ENCODE measurements at places on chromosomes 5 and 9.

- DNase-seq = no peak
Observed at GRCh38 chr5:131854134-131854533, 57.3 kb upstream of the FNIP1 start.

DNA sequence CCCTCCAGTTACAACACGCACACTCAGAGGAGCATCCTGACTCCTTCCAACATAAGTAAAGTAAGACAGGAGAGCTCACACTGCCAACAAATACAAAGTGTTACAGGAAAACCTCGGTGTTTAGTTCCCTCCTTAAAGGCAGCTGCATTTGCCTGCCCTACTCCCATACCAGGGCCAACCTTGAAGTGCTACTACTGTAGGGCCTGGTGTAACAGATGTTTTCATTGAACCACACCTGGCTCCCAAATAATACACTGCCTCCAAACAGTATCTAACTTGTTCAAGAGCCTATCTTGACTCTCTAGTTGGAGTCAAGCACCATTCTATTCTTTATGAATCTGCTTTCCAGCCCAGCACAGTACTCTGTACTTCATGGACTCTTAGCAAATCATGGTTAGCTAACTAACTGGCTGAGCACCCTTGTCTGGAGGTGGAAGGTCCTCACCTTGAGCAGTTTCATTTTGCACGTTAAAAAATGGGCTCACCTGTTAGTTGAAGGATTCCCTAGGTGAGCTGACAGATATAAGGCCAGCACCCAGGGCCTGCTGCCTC is 34.6 kb downstream of the TTC39B start:
- no peak for DNase-seq

DNA sequence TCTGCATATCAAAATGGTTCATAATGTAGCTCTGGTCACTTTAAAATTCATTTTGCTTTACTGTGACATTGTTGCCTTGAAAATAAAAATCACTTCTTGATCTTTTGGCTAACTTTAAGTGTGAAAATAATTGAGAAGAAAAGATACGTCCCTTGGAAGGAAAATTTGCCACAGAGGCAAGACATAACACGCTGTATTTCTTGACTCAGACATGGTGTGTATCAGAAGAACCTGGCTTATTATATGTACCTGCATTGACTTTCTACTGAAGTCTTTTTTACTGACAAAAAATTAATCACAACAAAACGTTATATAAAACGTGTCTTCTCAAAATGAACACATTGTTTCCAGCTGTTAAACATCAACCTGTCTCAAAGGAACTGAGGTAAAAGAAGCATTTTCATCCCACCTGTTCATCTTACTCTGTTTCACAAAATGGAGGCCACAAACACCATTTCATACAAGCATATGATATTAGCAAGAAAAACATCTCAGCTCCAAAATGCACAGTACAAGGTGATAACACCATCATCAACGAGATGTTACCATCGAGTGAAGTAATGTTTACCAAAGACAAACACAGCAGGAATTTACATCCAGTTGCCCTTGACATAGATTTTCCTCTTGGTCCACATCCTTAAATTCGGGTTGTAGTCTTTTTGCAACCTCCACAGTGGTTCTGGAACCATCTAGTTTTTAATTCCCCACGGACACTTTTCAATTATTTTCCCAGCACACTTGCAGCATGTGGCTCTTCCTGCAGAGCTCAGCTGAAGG is 179.9 kb downstream of the GLIS3 start:
- DNase-seq = no peak

GRCh38 chr5:22683050-22683449 is 170.1 kb downstream of the CDH12 start:
- no peak for DNase-seq

- no peak for DNase-seq
Observed at GRCh38 chr5:143131972-143132371, 271.5 kb downstream of the NR3C1 start.

GRCh38 chr9:133478851-133479711 is at the start of gene SLC2A6:
TSS of gene SLC2A6 (minus strand) at chr9:133479099. CDS start at chr9:133479059, 40 bp downstream.
- peak; percentile 98 for DNase-seq

DNA sequence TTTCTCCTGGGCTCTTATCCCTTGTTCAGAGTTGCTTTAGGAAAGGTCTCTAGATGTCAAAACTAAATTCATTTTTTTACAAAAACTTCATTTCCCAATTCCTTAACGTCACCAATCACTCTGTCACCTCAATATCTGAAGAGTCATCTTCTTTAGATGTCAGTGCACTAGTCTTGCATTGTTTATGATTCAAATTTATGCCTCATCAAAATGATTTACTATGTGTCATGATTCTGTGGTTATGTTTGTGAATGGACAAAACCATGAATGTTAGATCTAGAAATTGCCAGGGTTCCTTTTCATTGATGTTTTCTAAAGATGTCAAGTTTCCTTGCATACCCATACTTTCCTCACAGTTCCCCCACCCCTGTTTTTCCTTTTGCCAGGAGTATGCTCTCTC is 21.5 kb downstream of the CWC27 start:
- DNase-seq = no peak

DNA sequence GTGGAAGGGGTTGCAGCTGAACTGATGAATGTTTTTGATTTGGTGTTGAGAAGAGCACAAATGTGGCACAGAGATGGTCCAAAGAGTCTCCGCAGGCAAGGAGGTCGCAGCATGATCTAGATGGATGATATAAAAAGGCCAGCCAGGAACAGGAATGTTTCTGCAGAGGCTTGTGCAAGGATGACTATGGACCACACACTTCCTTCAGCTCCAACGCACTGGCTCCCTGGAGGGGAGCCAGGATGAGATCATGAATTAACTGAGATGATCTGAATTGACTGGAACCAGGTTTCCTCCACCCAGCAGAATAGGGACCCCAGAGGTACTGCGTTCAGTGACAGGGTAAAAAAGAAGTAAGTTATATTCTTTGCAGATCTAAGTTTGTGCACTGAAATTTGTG is 89.0 kb downstream of the ARSB start:
- no peak for DNase-seq

DNA sequence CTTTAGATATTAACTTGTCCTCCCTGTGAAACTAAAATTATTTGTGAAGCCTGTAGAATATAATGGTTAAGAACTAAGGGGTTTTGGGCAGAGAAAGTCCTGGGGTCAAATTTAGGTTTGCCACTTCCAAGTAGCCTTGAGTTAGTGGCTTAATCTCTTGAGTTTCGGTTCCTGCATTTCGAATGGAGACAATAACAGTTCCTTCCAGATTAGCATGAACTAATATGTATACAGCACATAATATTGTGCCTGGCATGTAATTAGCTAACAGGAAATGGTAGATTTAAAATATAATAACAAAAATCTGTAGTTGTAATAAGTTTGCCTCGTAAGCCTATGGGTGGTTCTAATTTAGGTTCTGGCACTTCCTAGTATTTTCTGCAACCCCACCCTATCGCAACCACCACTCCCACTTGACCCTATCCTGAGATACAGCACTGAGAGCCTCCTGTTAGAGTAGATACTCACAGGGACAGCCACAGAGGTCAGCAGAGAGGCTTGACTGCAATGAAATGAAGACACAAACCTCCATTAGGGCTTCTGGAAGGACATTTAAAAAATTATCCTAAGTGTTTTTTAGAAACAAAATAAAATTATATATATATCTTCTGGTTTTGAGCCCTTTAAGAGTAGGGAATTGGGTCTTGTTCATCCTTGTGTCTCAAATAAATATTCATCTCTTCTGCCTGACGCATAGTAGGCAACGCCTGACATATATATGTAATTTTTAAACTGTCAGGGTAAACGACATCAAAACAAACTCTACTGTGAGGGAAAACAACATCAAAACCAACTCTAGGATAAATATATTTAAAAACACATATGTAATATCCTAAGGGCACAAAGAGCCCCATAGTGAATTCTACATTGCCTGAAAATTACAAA is 8.5 kb downstream of the SPINK9 start:
- DNase-seq = no peak

DNA sequence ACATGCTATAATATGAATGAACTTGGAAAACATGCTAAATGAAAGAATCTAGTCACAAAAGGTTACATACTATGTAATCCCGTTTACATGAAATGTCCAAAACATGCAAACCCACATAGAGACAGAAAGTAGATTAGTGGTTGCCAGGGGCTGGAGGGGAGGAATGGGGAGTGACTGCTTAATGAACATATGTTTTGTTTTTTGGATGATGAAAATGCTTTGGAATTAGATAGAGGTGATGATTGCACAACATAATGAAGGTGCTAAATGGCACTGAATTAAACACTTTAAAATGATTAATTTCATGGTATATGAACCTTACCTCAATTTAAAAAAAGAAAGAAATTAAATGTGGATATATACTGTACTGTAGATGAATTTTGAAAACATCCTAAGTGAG is 17.6 kb upstream of the NDFIP1 start:
- no peak for DNase-seq

- no peak for DNase-seq
Observed at GRCh38 chr5:56861893-56862485, 46.6 kb downstream of the MAP3K1 start.

DNA sequence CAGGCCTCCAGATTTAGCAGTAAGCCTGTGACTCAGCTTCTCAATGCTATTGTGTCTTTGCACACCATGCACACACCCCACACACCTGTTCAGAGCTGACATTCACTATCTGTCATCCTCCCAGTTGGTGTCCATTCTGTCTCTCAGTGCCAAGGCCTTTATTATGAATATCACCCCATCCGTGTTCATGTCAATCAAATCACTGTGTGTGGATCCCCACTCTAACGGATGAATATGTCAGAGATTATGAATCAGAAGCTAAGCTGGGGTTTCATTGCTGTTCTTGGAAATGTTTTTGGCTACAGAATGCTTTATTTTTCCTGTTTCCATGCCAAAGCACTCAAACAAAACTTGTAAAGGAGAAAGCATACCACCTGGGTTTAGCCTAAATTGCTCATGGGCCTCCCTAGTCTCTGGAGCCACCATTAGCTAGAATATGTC is 9.4 kb upstream of the MAMDC2 start:
- no peak for DNase-seq

- no peak for DNase-seq
Observed at GRCh38 chr5:89230178-89230577, 347.2 kb upstream of the MEF2C start.

GRCh38 chr9:3238236-3238635 is 287.6 kb downstream of the RFX3 start:
- no peak for DNase-seq

DNA sequence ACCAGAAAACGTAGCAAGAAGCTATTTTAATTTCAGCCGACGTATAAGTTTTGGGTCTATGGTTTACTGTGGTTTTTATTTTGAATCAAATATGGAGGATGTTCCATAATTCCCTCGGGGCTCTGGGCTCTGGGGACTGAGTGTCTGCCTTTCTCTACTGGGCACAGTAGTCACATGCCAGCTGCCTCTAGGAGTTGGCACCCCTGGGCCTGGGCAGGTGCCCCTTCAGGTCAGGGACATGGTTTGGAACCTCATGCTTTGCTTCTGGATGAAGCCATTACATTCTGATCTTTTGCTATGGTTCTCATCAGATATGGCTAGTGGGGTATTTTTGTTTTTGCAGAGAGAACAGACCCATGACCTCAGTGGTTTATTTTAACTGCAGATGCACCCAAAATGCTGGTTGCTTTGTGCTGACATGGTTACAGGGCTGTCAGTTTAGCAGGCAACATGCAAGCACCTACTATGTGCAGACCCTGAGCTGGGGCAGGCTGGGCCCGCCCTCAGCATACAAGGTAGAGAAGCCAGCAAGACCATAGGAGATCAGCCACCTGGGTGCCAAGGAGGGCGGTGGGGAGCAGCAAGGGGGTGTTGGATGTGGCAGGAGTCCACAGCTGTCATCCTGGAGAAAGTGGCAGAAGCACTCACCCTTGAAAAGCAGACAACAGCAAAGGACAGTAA is 54.5 kb upstream of the PSD2 start:
- DNase-seq = no peak

- DNase-seq = no peak
Observed at GRCh38 chr9:131554087-131554842, 8.9 kb downstream of the PRRT1B start.

DNA sequence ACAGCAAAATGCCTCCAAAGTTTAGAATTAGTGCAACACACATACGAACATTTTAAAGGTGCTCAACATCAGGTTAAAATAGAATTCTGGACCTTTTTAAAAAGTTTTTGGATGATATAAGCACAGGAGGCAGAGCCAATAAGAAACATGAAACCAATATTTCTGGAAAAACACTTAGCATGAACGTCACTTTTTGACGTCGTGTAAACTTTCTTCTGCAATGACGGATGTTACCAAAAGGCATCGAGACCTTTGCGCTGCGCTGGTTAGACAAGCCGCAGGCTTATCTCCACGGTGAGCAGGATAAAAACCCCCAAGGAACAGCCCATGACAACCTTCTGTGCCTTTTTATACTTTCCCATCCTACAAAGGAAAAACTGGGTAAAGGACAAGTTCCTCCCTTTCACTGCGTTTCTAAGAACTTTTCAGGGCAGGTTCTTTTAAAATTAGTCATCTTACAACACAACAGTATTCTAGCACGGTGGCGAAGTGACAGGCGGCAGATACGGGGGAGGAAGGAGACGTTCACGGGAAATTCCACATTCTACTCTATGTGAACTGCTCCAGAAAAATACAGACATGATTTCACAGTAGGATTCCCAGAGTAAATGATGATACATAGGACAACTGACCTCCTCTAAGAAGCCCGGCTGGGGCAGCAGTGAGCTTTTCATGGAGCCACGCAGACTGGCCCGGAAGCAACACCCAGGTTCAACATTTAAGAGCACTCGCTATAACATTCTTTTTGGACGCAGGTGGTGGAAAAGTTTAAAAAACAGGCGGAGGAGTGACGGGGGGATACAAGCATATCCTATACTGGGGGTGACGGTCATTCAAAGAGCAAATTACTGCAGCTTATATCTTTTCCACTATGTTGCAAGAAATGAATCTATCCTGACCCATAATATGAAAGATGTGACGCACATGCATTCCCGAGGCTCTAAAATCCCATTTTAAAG is 52.4 kb downstream of the USP20 start:
- no peak for DNase-seq

DNA sequence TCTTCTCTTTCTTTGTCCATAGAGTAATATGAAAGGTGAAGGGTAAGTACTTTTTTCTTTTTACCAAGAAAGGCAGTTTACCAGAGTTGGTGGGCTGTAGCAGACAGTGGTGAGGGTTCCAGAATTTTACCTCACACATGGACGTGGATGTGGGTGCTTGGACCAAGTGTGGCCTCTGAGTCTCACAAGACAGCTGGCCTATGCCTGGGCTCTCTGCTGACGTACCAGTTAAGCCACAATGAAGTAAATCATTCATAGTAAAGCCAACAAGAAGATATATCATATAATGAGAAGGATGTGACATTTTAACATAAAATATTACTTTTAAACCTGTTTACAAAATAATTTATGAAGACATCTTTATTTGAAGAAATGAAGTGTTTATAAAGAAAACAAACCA is 106.0 kb downstream of the PRKACG start:
- no peak for DNase-seq

- peak; percentile 62 for DNase-seq
Observed at GRCh38 chr9:104808035-104808614, 44.2 kb downstream of the NIPSNAP3B start.

DNA sequence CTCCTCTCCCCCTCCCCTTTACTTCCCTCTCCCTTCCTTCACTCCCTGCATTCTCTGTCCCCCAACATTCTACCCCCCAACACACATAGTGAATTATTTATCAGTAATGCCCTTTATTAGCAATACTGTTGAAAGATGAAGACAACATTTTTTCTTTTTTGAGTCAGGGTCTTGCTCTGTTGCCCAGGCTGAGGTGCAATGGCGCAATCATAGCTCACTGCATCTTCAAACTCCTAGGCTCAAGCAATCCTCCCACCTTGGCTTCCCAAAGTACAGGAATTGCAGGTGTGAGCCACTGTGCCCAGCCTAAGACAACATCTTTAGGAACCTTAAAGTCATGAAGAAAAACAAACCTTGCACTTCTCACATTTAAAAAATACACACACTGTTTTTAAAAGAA is 130.6 kb downstream of the ZNF462 start:
- DNase-seq = no peak
